ENCODE measurements at places on chromosomes 16 and 17. TPM values are rescaled to one million over a fixed set of nuclear protein-coding genes. Genes with fewer than 3 reads are reported as not detected.

DNA sequence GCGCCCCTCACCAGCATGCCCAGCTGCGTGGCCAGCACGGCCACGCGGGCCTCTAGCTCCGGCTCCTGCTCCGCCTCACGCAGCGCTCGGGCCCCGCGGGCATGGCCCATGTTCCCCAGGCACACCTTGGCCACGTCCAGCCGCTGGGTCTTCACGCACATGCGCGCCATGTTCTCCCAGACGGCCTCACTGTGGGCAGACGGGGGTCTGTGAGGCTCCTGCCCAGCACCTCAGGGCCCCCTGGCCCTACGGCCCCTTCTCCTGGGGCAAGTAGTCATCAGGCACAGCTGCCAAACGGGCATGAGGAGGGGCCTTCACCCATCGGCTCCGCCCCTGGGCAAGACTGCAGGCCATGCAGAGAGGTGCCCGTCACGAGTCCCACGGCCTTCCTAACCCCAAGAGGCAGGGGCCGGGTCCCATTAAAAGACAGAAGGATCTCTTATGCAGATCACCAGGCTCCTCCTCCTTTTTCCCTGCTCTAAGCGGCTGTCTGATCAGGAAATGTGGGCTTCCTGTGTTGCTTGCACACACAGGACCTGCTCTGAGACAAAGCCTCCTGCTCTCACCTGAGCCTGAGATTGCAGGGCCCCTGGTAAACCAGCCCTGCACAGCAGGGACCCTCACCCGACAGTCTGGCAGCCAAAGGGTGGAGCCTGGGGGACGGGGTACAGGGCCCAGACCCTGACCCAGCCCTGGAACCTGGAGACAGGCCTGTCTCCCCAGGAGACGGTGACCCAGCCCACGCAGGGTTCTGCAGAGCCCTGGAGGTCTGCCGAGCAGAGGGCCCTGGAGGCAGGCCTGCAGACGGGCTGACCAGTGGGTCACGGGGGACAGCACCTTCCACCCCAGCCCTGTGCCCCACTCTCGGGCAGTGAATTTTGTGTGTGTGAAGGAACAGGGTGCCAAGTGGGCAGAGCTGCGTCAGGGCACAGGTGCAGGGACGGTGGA, 6.6 kb upstream of the TMEM204 start:
- no peak for DNase-seq

- DNase-seq: peak; percentile 26
Observed at GRCh38 chr16:6682142-6682811, 650.4 kb upstream of the RBFOX1 start.

DNA sequence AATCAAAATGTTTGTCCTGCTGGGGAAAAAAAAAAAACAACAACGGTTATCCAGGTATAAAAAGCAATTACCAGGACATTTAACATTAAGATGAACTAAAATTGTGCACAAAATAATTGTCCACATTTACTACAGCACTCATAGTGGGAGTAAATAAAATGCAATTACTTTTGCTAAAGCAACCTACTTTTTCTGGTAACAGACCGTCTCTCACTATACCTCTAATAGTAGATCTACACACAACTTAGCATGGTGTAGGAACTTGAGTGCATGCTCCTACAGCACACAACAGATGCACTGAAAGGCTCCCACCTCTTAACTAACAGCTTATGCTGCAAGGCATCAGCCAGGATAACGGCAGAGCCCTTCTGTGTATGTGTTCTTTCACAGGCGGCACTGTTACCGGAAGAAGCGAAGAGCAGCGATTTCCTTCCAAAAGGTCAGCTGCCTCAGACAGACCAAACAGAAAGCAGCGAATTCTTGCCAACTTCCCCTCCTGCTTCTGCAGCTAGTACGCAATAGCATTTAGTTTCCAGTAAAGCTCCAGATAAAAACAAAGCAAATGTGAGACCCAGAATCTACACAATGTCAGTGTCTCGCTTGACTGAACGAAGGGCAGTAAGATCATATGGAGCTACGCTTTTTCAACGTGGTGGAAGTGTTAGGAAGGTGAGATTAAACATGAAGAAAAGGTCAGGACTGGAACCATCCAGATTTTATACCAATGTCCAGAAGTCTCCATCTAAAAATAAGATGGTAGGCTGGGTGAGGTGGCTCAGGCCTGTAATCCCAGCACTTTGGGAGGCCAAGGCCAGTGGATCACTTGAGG, 27.6 kb downstream of the STAT5B start:
- DNase-seq: peak; percentile 52

DNA sequence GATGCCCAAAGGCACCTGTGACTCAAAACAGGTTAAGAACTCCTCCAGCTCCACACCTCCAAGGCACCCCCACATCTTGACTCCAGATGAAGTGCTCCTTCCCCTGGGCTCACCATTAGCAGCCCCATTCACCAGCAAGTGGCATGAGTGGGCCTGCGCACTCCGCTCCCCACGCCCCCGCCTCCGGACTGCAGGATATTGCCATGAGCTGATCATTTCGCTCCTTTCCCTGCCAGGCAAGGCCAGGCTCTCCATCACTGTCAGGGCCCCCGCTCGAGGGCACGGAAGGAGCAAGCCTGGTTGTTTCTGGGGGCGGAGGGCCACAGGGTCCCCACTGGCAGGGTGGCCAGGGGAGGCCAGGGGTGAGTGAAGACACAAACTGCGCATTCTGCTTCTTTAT, 69.9 kb downstream of the ZNF423 start:
- no peak for DNase-seq

DNA sequence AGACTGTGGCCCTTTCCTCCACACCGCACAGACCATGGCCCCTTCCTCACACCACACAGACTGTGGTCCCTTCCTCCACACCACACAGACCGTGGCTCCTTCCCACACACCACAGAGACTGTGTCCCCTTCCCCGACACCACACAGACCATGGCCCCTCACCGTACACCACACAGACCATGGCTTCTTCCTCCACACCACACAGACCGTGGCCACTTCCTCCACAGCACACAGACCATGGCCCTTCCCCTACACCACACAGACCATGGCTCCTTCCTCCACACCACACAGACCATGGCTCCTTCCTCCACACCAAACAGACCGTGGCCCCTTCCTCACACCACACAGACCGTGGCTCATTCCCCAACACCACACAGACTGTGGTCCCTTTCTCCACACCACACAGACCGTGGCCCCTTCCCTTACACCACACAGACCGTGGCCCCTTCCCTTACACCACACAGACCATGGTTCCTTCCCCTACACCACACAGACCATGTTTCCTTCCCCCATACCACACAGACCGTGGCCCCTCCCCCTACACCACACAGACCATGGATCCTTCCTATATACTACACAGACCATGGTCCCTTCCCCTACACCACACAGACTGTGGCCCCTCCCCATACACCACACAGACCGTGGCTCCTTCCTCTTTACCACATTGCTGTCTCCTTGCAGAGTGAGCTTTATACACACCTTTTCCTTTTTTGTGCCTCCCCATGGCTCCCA, 297.5 kb upstream of the FOXF1 start:
- DNase-seq: no peak

- no peak for DNase-seq
Observed at GRCh38 chr16:1746693-1747195, 24.6 kb downstream of the NME3 start.

DNA sequence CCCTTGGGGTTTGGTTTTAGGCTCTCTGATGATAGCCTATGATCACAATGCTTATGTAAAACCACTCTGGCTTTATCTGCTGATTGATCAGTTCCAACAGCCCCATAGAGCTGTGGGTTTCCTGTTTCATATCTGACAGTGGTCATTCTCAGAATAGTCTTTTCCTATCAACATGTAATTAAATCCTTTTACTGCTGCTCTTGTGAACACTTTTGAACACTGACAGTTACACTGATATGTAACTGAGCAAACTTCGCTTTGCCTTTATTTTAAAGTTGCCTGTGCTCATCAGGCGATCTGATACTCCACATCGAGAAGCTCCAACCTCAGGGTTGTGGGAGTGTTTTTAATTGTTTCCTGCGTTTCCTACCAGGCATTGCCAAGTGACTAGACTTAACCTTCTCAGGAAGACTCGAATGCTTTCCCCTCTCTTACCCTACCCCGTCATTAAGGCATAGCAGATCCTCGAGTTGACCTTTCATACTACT, 17.3 kb upstream of the CLEC18B start:
- DNase-seq: no peak

- no peak for DNase-seq
Observed at GRCh38 chr17:74839990-74840852, 19.5 kb downstream of the GRIN2C start.

DNA sequence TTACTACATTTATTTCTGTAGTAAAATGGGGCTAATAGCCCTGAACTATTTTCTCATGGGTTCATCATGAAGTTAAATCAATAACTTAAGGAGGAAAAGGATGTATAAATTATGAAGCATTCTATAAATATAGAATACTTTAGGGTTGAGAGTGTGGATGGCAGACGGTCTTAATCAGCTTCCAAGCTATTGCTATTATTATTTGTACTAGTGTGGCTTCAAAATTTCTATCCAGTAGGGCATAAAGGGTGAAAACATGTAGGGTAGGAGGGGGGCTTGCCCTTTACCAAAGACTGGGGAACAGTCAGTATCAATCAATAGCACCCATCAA, 26.4 kb upstream of the DHX8 start:
- no peak for DNase-seq

DNA sequence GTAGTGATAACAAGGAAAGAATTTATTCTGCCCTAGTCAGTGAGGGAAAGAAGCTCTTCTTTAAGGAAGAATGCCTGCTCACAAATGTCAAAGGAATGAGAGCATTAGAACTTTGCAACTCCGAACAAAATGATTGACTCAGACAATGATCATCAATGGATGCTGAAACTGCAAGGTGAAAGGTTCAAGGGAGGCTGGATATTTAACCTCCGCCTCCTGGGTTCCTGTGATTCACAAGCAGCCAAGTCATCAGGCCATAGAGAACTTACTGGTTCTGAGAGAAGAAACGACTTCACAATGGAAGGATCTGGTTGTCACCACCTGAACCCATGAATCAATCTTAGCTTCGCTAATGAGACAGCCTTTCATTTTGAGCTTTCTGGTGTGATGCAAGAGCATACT, 16.0 kb upstream of the SCNN1B start:
- no peak for DNase-seq

GRCh38 chr17:73247726-73248125, 14.0 kb downstream of the CPSF4L start:
- DNase-seq: no peak

GRCh38 chr17:41728056-41728455, 6.4 kb downstream of the HAP1 start:
- DNase-seq: no peak

- DNase-seq: no peak
Observed at GRCh38 chr17:42774066-42774745, 957 bp downstream of the VPS25 start.

DNA sequence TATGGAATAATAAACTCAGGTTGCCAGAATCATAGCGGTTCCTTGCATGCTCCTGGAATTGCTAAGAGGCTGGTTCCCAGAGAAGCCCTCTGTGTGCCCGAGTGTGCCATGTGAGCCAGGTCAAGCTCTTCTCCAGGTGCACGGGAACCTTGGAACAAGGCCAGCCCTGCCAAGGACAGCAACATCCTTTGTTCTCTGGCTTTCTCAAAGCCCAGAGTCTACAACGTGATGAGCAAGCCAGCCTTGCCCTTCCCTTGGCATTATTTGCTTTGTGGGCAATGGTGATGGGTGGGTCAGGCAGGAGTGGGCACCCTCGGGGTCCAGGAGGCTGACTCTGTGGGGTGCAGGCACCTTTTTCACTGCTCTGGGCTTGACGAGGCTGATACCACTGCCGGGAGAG, 14.2 kb upstream of the SEC14L1 start:
- no peak for DNase-seq

GRCh38 chr16:11367483-11367906, 22.2 kb downstream of the RMI2 start:
- no peak for DNase-seq

DNA sequence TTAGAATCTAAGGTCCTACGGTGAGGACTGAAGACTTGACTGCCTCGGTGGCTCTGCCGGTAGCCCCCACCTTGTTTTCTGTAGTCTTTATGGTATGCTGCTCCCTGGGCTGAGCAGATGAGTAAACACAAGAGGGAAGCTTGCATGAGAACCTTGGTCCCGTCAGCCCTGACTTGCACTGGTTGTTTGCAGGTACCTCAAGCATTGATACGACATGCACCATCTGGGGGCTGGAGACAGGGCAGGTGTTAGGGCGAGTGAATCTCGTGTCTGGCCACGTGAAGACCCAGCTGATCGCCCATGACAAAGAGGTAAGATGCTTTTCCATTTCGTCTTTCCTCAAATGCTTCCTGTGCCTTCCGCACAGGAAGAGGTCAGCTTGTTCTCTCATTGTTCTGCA, 21.1 kb upstream of the TACO1 start:
- no peak for DNase-seq

- no peak for DNase-seq
Observed at GRCh38 chr16:74053826-74054225, 242.8 kb upstream of the PSMD7 start.

GRCh38 chr17:81958633-81959342, 2.2 kb downstream of the NOTUM start:
- no peak for DNase-seq

GRCh38 chr17:81543339-81543675, 8.8 kb downstream of the FAAP100 start:
- peak; percentile 71 for DNase-seq

DNA sequence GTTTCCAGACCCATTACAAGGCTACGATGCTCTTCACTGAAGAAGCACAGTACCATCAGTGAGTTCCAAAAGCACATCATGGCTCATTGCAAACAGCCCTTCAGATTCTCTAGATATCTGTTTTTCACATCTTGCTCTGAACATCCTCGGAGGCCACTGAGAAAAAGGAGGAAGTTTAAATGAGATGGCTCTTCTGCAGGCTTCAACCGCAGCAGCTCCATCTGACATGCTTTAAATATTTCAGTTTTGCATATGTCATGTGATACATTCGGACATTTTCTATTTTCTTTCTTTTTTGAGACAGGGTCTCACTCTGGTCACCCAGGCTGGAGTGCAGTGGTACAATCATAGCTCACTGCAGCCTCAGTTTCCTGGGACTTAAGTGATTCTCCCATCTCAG, 396.8 kb downstream of the NPIPA8 start:
- no peak for DNase-seq

DNA sequence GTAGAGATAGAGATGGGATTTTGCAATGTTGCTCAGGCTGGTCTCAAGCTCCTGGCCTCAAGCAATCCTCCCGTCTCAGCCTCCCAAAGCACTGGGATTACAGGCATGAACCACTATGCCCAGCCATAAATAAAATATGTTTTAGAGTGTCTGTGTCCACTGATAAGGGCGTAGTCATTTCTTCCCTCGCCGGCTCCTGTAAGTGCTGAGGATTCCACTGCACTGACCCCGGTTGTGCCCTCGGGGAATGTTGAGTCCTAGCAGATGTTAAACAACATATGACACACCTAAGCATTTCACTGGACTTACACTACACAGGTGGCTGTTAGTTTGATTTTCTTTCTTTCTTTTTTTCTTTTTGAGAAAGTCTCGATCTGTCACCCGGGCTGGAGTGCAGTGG, 5.6 kb upstream of the SHMT1 start:
- DNase-seq: no peak

EVPLL gene
- not detected for total RNA-seq

TBC1D3C gene
- not detected for total RNA-seq

NPW gene
- not detected for total RNA-seq

FAM20A gene
- 7.6 TPM for total RNA-seq

NAGS gene
- 0.57 TPM for total RNA-seq

CCL11 gene
- total RNA-seq: 5.4 TPM

GRAP gene
- total RNA-seq: 2.2 TPM

CAMTA2 gene
- 35.9 TPM for total RNA-seq

C1QTNF8 gene
- total RNA-seq: not detected

ITGA2B gene
- total RNA-seq: 0.72 TPM
